Naive thymus-derived CD4-positive, alpha-beta T cell (primary cell): ENCODE measurements at places on chromosomes 5 and 9.

- H3K36me3 ChIP-seq = no peaks in the 10 kb centered on the region
- H3K27ac ChIP-seq = no peak overlapping the region
- H3K4me1 ChIP-seq = no peaks in the 10 kb centered on the region
- peak; percentile 40 for DNase-seq
- no peaks in the 10 kb centered on the region for H3K27me3 ChIP-seq
Measured at GRCh38 chr9:31119890-31120454, 1264.5 kb upstream of the ACO1 start.

DNA sequence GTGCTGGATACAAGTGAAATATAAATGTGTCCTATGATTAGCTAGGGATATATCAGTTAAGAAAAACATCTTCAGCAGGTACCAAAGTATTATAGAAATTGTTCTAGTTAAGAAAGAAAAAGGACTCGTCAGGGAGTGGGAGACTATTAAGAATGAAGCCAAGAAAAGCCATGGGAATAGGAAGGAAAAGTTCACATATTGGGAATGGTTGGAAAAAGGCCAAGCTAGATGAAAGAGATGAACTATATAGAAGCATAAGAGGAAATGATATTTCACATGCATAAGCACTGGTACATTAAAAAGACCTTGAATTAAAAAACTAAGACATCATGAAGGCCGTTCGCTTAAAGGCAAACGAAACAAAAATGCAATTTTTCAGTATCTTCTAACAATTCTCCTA is 237.7 kb downstream of the ADAMTS6 start:
- H3K36me3 ChIP-seq = no peaks in the 10 kb centered on the region
- H3K4me1 ChIP-seq = no peaks in the 10 kb centered on the region
- no peak overlapping the region for H3K4me3 ChIP-seq
- H3K27ac ChIP-seq = no peak overlapping the region

DNA sequence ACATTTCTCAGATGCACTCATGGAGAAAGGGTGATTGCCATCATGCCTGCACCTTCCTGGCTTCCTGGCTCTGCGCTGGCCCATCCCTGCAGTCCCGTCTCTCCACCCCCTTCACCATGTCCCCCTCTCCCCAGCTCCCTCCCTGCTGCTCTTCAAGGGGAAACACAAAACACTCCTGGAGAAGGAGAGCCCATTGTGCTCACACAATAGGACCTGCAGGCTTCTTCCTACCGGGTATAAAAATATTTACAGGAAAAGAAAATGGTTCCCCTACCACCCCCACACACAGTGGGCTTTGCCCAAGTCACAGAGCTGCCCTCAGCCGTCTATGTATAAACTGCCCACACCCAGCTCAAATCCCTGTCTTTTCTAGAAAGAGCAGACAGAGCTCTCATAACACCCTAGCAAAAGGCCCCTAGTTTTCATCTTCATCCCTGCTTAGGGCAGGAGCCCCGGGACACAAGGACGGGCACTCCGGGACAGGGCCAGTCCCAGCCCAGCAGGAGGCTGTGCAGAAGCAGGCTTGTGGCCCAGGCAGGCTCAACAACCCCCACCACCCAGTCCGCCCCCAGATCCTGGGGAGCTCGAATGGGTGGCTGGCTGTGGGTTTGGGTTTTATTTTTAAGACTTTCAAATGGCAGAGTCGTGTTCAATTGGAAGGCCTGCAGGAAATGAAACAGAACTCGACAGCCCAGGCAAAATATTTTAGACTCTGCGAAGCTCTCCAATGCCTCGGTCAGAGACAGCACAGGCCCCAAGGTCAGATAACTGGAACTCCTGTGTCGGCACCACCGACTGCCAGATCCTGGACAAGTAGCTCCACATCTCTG is 77.3 kb downstream of the LRSAM1 start:
- DNase-seq = no peak
- H3K4me1 ChIP-seq = no peaks in the 10 kb centered on the region
- no peak overlapping the region for H3K4me3 ChIP-seq
- no peaks in the 10 kb centered on the region for H3K36me3 ChIP-seq
- no peak overlapping the region for H3K27ac ChIP-seq
- H3K27me3 ChIP-seq = no peaks in the 10 kb centered on the region

GRCh38 chr5:169270827-169271226 is 30.1 kb downstream of the SLIT3 start:
- no peaks in the 10 kb centered on the region for H3K36me3 ChIP-seq
- no peak overlapping the region for H3K4me3 ChIP-seq
- DNase-seq = no peak
- H3K27me3 ChIP-seq = no peaks in the 10 kb centered on the region
- no peak overlapping the region for H3K27ac ChIP-seq

GRCh38 chr9:72874344-72874743 is 78.5 kb downstream of the ALDH1A1 start:
- no peaks in the 10 kb centered on the region for H3K27me3 ChIP-seq
- H3K36me3 ChIP-seq = no peaks in the 10 kb centered on the region
- no peak for DNase-seq
- no peaks in the 10 kb centered on the region for H3K4me1 ChIP-seq

- H3K36me3 ChIP-seq = no peaks in the 10 kb centered on the region
- no peaks in the 10 kb centered on the region for H3K4me1 ChIP-seq
- DNase-seq = peak; percentile 27
- H3K27ac ChIP-seq = no peak overlapping the region
- H3K27me3 ChIP-seq = no peaks in the 10 kb centered on the region
Measured at GRCh38 chr5:71887680-71888079, 168.6 kb downstream of the CARTPT start.

DNA sequence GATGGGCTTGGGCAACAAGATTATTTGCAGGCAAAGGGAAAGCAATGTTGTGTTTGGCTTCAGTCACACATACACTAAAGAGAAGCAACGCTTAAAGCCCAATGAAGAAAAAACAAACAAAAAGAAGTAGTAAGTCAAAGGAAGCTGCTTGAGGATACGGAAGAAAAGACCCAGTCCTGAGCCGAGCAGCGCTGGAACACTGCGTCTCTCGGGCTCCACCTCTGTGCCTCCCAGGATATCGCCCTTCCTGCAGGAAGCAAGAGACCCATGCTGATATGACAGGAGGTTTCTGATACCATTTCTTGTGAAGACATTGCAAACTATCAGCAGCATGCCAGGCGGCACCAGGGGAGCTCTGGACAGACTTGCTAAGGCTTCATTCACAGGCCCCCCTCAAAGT is 9.9 kb downstream of the GNAQ start:
- no peaks in the 10 kb centered on the region for H3K36me3 ChIP-seq
- H3K4me3 ChIP-seq = no peak overlapping the region
- DNase-seq = no peak
- H3K27me3 ChIP-seq = no peaks in the 10 kb centered on the region

GRCh38 chr5:127757576-127757975 is 54.4 kb downstream of the CCDC192 start:
- H3K27ac ChIP-seq = no peak overlapping the region
- no peaks in the 10 kb centered on the region for H3K4me1 ChIP-seq
- H3K27me3 ChIP-seq = no peaks in the 10 kb centered on the region
- no peak overlapping the region for H3K4me3 ChIP-seq
